Stimulated activated CD8-positive, alpha-beta memory T cell treated with anti-CD3 and anti-CD28 coated beads, Interleukin-7, amount 100 ng/mL, for 48 hours (primary cell): ENCODE measurements at places on chromosomes 5 and 9.

DNA sequence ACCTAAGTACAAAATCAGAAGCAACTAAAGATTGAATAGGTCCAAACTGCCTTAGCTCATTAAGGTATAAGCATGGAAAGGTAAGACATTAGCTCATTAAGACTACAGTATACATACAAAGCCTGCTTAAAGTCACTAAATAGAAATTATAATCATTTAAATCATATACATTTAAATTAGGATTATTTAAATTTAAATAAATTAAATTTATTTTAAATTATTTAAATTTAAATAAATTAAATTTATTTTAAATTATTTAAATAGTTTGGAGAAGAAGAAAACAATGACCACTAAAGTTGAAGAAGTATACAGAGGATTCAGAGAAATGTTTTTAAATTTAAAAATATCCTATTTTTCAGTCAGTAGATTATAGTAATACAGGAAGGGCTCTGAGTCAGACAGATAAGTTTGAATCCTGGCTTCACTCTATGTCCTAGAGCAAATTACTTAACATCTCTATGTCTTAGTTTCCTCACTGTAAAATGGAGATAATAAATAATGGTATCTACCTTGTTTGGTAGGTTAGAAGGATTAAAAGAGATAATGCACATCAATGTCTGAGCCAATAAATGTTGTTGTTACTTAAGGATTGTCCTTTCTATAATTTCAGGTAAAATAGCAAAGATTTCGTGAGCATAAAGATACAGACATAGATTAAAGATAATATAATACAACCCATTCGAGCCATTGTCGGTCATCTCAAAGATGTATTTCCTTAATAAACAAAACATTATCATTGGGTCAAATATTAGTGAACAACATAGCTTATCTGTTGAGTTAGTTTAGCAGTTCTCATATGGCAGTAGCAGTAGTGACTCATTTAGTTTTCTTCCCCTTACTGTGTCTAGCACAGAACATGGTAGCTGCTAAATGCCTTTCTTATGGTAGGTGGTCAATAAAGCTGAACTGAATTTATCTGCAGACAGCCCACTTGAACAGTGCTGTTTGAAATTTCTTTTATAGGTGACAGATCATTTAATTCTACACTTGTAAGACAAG, 100.6 kb downstream of the KIAA0825 start:
- DNase-seq: no peak

DNA sequence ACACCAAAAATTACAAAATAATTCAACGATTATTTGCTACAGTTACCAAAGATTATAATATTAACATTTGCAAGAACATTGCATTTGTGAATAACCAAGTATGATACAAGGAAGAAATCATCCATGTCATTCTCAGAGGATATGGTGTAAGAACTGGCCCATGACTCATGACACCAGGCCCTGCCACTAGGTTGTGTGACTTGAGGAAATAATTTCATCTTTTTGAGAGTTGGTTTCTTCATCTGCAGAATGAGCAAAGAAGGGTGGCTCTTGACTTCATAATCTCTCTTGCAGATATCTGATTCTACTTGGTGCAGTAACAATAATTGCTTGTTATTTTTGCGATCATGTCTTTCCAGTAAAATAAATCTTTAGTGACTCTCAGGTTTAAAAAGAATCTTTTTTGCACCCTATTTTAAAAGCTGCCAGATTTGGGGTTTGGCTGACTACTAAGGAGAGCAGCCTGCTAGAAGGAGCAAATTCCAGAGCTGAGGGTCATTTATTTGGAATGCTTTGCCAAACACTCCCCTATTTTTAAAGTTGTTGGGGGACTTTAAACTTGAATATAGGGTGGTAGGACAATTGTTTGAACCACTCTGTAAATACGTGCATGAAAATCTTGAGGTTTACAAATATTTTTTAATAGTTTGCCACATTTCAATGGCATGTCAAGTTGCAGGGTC, 23.5 kb downstream of the ITGA1 start:
- DNase-seq: no peak

DNA sequence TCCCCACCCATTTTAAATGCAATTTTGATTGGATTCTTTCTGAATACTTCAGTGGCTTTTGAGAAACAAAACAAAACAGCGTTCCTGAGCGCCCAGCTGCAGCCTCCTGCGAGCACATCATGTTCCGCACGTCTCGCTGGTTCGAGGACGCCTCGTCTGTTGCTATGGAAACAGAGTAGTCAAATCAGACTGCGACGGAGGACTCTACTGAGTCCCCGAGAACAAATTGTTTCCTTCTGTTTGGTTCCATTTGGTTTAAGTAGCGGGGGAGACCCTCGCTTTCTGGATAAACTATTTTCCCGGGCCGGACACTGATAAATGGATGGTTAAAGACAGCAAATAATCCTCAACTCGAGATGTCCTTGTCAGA, 69.0 kb downstream of the SLC28A3 start:
- DNase-seq: peak; percentile 34

GRCh38 chr5:151886546-151887275, 37.9 kb downstream of the GLRA1 start:
- no peak for DNase-seq
